ENCODE measurements at places on chromosomes 4 and X.

GRCh38 chrX:100880368-100880767 lies 6.2 kb upstream of the NOX1 start:
- no peak for DNase-seq

DNA sequence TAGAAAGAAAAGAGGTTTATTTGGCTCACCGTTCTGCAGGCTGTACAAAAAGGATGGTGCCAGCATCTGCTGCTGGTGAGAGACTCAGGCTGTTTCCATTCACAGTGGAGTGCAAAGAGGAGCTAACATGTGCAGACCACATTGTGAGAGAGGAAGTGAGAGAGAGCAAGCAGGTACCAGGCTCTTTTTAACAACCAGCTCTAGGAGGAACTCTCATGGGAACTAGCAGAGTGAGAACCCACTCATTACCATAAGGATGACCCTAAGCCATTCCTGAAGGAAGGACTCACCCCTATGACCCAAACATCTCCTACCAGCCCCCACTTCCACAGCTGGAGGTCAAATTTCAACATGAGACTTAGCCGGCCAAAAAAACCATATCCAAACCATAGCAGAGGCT lies 158.6 kb upstream of the ADGRL3 start:
- DNase-seq: no peak

- no peak for DNase-seq
These were observed 55.1 kb upstream of the BCOR start for GRCh38 chrX:40152741-40153344.

DNA sequence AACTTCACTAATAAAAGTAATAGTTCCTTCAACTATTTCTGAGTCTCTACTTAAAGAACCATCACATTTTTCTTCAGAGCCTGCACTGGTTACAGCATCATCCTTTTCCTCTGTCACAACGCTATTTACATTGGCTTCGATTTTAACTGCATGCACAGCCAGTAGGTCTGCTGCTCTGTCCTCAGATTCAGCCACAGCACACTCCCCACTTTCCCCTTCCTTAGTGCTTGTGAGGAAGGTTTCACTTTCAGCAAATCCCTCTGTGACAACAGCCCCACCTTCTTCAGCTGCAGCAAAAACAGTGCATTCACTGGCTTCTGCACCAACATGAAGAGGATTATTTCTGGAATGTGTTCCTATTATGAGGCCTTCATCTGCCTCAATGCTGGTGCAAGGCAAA lies 25.7 kb downstream of the BOD1L1 start:
- no peak for DNase-seq

DNA sequence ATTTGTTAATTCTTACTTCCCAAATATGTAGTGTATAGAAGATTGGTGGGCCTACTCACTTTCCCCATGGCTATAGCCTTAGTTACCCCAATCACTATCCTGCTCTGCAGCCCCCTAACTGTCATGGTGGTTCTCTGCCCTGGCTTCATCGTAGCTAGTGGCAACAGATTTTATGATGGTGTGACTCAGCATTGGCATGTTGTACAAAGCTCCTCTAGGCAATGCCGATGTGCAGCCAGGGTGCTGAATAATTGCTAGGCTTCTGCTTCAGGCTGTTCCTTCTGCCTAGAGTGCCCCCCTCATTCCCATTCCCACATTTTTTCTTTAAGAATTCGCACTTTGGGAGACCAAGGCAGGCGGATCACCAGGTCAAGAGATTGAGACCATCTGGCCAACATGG lies 35.2 kb downstream of the AFF2 start:
- no peak for DNase-seq

GRCh38 chrX:136251041-136251991 lies at the start of gene MAP7D3:
TSS of gene MAP7D3 (minus strand) at chrX:136251400. CDS start at chrX:136251358, 42 bp downstream.
- DNase-seq: peak; percentile 61

DNA sequence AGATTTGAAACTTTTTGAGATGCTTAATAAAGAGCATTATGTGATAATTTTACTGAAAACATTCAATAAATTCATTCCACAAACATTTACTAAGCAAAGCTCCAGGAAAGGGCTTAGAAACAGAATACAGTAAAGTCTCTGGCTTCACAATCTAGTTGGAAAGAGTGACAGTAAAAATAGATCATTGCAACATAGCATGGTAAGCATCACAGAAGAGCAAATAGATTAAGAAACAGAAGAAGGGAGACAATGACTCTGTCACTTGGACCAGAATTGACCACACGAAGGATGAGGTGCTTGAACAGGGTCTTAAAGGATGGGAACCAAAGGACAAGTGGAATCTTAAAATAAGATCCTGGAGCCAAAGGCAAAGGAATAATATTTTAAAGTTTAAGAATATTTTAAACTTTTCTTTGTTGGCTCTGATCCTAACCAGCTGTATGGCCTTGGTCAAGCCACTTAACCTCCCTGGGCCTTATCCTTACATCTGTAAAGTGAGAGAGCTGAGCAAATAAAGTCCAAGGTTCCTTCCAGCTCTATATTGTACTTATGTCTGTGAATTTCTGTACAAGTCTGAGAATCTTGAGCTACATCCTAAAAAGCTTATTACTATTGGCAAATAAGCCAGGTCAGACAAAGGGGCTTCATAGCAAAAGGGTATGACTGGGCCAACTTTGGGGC lies 33.9 kb downstream of the SEC24D start:
- DNase-seq: no peak

GRCh38 chr4:31183256-31183655 lies 463.1 kb downstream of the PCDH7 start:
- no peak for DNase-seq

Data from activated naive CD8-positive, alpha-beta T cell treated with anti-CD3 and anti-CD28 coated beads, Interleukin-2, amount 50 U/mL, for 24 hours (primary cell).